ENCODE measurements at places on chromosomes 16 and 17.

DNA sequence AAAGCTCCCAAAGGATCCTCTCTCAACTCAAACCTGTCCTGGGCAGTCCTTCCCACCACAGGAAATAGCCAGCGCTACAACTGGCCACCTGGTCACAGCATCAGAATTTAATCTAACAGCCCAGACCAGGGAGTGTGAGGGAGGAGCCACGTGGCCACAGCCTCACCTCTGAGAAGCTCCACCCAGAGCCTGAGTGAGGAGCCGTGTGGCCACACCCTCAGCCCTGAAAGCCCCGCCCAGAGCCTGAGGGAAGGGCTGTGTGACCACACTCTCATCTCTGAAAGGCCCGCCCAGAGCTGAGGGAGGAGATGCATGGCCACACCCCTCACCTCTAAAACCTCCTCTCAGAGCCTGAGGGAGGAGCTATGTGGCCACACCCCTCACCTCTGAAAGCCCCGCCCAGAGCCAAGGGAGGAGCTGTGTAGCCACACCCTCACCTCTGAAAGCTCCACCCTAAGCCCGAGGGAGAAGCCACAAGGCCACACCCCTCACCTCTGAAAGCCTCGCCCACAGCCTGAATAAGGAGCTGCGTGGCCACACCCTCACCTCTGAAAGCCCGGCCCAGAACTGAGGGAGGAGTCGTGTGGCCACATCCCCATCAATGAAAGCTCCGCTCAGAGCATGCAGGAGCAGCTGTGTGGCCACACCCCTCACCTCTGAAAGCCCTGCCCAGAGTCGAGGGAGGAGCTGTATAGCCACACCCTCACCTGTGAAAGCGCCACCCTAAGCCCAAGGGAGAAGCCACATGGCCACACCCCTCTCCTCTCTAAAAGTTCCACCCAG, 28.6 kb downstream of the SLC38A8 start:
- DNase-seq: peak; percentile 44

DNA sequence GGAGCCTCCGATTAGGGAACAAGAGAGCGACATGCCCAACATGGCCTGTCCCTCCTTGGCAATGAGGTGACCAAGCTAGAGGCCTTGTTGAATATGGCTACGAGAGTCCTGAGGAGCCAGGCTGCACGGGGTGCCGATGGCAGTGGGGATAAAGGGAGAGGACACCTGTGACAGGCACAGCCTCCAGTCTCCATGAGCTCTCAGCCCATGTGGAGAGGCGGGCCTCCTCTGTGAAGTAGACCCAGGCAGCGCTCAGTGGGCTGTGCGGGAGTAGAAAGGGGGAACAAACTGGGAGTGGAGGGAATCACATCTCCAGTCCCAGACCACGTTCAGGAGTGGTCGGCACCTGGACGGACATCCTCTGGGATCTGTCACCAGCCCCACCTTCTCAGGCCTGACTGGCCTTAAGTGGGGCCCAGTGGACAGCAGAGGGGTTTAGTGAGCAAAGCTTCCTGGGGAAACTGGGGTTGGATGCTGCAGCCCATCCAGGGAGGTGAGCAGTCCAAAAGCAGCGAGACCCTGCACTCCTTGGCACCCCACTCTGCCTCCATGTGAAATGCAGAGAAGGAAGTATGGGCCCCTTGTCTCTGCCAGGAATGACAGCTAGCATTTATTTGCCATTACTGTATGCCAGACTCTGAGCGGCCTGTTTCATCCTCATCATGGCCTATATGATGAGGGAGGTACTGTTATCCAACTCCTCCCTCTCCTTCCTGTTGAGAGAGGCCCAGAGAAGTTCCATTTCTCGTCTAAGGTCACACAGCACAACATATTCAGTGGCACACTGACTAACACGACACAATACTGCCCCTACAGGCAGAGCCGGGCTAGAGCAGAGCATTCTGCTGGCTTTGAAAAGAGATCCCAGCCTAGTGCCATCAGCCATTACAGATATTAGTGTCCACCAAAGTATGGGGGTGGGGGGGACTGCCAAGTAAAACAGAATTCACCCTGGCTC, 4.5 kb upstream of the TMEM92 start:
- peak; percentile 81 for DNase-seq

GRCh38 chr16:69412287-69412686, 12.1 kb upstream of the CYB5B start:
- DNase-seq: no peak

GRCh38 chr17:35891269-35891668, 11.1 kb upstream of the CCL5 start:
- DNase-seq: no peak

- DNase-seq: no peak
These were observed 68.6 kb downstream of the CDYL2 start for GRCh38 chr16:80735846-80736245.

- no peak for DNase-seq
These were observed 273.0 kb downstream of the CEP112 start for GRCh38 chr17:65918916-65919315.

- DNase-seq: no peak
These were observed 7.5 kb downstream of the PELP1 start for GRCh38 chr17:4696437-4696805.

GRCh38 chr16:14566599-14566998, 63.5 kb downstream of the PARN start:
- DNase-seq: no peak

GRCh38 chr17:21462237-21462636, 86.1 kb downstream of the KCNJ12 start:
- no peak for DNase-seq

DNA sequence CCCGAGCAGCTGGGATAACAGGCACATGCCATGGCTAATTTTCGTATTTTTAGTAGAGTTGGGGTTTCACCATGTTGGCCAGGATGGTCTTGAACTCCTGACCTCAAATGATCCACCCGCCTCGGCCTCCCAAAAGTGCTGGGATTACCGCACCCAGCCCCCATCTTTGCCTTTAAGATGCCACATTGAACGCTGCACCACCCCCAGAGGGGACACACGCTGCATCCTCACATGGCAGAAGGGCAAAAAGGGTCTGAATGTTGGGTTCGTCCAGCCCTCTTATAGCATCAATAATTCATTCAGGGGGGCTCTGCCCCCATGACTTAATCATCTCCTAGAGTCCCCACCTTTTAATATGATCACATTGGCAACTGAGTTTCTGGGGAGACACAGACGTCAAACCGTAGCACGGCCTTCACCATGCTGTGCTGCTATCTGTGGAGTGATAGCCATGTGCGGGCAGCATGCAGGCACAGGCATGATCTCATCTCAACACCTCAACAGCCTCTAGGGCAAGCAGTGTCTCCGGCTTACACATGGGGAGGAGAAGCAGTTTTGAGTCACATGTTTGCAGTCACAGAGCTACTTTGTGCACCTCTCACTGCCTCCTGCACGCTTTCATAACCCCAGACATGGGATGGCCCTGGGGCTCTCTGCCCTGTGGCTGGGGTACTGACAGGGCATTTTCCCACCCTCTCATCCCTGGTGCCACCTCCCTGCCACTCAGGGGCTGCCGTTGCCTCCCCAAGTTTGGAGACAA, 30.0 kb downstream of the IL21R start:
- peak; percentile 69 for DNase-seq

DNA sequence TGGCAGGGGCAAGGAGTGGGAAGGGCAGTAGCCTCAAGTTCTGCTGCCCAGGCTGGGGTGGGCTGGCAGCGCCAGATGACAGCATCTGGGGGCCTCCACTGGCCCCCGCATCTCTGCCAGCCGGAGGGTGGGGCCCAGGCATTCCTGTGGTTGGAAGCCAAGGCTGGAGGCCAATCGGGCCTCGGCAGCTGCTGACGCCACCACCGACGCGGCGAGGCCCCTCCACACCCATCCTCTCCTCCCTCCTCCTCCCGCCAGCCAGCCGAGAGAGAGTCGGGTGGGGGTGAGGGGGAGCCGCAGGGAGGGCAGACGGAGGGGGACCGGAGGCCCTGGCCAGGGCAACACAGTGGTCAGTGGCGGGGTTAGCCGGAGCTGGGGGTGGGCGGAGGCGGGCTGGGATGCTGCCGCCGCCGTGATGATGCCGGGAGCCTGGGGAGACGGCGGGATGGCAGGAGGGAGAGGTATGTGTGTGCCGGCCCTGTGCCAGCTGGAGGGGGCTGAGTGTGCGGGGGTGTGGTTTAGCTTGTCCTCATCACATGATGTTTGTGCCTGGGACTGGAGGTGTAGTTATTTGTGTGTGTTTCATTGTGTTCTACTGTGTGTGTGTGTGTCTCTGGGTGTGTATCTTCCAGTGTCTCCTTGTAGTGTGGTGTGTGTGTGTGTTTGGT, 36.6 kb downstream of the ARHGAP23 start:
- peak; percentile 96 for DNase-seq

- DNase-seq: no peak
These were observed 5.6 kb upstream of the XPO6 start for GRCh38 chr16:28217326-28217725.

DNA sequence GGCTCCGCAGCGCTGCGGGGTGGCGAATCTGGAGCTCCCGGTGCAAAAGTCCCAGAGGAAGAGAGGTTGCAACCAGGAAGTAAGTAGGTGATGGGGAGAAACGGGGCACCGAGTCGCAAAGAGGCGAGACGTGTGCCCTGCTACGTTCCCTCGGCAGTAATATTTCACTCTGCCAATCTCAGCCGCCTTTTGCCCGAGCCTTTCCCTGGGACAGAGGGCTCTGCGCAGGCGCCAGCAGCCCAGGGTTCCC, at the start of gene NR1D1:
NR1D1 (minus strand) TSS at position 171 of the 250 bp plus-strand sequence. CDS start 495 bp downstream, outside the sequence.
- no peak for DNase-seq

DNA sequence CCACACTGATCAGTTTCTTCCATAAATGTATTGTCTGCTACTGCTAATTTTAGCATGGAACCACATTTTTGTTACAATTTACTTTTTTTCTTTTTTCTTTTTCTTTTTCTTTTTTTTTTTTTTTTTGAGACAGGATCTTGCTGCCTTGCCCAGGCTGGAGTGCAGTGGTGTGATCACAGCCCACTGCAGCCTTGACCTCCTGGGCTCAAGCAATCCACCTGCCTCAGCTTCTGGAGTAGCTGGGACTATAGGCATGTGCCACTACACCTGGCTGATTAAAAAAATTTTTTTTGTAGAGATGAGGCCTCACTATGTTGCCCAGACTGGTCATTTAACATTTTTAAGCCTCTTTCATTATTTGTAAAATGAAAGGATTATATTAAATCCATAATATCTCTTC, 19.1 kb downstream of the ZPBP2 start:
- DNase-seq: no peak

GRCh38 chr16:67481561-67482232, 740 bp upstream of the ATP6V0D1 start:
- no peak for DNase-seq

- DNase-seq: no peak
These were observed 40.0 kb downstream of the SMARCE1 start for GRCh38 chr17:40607641-40608040.

DNA sequence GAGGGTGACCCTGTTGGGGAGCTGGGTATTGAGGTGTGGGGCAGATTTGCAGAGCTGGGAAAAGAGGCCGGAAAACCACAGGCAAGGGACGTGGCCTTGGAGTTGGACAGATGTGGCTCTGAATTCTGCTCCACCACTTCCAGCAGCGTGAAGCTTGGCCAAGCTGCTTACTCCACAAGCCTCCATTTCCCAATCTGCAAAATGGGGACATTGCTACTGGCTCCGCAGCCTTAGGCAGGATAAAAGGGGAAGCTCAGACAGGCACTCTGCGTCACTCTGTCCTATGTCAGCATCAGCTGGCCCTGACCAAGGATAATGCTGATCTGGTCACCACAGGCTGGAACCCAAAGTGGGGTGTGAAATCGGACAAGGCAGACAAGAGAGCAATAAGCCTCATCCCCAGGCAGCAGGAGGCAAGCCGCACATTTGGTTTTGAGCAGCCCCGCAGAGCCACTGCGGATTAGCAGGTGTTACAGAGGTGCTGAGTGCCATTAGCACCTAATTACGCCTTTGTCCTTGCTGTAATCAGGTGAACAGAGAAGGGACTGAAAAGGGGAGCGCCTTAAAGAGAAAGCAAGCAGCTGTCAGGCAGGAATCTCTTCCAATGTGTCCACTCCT, 54.8 kb downstream of the SDK2 start:
- DNase-seq: no peak

DNA sequence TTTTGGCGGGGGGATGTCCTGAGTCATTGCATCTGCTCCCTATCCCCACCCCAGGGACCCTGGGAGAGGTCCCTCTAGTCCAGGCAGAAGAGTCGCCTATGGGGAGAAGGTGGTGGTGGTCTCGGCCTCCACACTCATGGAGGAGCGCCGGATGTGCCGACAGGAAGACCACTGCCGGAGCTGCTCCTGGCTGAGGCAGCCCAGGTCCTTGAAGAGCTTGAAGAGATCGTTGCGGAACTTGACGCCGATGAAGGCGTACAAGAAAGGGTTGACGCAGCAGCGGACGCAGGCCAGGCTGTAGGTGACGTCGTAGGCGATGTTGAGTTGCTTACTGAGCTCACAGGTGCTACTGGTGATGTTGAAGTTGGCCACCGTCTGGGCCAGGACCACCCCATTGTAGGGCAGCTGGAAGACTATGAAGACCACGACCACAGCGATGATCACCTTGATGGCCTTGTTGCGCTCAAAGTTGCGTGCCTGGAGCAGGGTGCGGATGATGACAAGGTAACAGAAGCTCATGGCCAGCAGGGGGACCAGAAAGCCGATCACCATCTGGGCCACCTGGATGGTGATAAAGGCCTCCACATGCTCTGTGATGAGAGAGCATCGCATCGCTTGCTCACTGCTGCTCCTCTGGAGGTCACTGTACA, 10.5 kb downstream of the CCR7 start:
- no peak for DNase-seq

- peak; percentile 73 for DNase-seq
These were observed at the start of gene RAB26 for GRCh38 chr16:2147981-2148671. Gene RAB26, plus strand, starts transcription at chr16:2148625. Its CDS starts 159 bp downstream, at chr16:2148784.

DNA sequence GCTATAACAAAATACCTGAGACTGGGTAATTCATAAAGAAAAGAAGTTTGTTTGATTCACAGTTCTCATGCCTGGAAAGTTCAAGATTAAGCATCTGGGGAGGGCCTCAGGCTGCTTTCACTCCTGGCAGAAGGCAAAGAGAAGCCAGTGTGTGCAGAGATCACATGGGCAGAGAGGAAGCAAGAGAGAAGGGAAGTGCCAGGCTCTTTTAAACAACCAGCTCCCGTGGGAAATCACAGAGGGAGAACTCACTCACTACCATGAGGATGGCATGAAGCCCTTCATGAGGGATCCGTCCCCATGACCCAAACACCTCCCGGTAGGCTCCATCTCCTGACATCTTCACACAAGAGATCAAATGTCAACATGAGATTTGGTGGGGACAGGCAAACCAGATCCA, 501.6 kb downstream of the MAF start:
- no peak for DNase-seq

- peak; percentile 45 for DNase-seq
These were observed 1.1 kb downstream of the MAPK3 start for GRCh38 chr16:30121741-30122571.

GRCh38 chr17:63945784-63946439, 13.8 kb upstream of the CD79B start:
- no peak for DNase-seq

GRCh38 chr16:55473587-55473986, 5.4 kb upstream of the MMP2 start:
- no peak for DNase-seq

DNA sequence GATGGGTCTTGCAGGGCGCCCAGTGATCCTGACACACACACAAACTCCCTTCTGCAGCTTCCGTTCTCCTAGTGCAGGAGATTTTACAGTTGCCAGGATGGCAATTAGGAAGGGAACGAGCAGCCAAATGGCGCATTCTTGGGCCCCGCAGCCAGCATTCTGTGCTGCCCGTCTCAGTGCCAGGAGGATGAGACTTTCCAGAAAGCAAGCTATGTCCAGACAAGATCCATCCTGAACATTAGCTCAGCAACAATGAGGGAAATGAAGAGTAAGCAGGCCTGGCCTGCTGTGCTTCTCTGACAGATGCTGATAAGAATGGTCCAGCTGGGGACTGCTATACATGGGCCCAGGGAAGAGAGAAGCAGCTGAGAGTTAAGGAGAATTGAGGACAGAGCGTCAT, 16.5 kb downstream of the SPPL2C start:
- DNase-seq: no peak
